ENCODE measurements at places on chromosomes 16 and 17.
A peak's percentile ranks its signal among the peaks of the same experiment; 100 is the strongest.

DNA sequence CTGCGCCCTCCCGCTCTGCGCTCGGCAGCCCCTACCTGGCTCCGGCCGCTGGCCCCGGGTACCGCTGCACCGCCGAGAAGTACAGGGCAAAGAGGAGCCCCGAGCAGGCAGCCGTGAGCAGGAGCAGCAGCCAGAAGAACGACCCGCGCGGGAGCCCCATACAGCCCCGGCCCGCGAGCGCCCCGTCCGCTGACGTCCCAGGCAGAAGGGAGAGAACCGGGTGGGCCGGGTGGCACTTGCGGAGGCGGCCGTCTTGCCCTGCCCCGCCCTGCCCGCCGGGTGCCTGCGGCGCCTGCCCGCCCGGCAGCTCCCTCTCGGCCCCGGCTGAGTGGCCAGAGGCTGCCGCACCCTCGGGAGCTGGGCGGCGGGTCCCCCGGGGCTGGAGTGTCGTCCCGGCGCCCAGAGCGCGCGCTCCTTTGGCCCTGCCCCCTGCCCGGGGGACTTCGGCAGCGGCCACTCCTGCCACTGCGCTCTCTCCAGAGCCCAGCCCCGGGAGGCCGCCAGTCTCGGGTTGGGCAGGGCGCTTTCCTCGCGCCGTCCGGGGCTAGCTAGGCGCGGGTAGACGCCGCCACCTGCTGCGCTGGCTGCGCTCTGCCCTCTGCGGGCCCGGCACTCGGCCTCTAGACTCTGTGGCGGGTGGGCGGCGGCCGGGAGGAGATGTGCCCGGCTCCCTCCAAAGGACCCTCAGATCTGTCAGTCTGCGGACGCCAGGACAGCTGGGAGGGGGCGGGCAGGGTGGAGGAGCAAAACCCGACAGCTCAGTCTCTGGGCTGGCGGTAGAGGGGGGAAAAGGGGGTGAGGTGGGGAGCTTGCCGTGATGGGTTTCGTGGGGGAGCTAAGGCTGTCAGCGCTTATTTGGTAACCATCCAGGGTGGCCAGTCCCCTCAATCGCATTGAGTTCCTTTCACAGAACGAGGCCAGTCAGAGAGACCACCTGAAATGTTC, at the start of gene ST6GALNAC2:
ST6GALNAC2 (minus strand) TSS at position 212 of the 945 bp plus-strand sequence; CDS start at position 160, 52 bp downstream.
- peak; percentile 71 for DNase-seq

GRCh38 chr16:17926866-17927399, 409.6 kb downstream of the NPIPA8 start:
- no peak for DNase-seq

DNA sequence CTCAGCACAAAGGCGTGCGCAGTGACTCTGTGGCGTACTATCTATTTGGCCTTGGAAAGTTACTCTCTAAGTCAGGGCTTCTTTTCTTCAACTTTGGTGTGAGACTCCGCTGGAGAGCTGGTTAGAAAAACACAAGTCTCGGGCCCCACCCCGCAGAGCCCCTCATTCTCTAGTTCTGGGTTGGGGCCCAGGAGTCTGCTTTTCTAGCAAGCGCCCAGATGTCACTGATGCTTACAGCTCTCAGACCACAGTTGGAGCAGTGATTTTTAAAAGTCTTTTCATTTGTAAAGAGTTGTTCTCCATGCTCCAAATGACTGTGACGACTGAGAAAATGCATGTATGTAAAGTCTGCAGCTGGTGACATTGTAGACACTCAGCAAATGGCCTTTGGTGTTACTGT, 582.3 kb downstream of the WWOX start:
- no peak for DNase-seq

- no peak for DNase-seq
These were observed 32.6 kb upstream of the PIRT start for GRCh38 chr17:10870336-10871050.

DNA sequence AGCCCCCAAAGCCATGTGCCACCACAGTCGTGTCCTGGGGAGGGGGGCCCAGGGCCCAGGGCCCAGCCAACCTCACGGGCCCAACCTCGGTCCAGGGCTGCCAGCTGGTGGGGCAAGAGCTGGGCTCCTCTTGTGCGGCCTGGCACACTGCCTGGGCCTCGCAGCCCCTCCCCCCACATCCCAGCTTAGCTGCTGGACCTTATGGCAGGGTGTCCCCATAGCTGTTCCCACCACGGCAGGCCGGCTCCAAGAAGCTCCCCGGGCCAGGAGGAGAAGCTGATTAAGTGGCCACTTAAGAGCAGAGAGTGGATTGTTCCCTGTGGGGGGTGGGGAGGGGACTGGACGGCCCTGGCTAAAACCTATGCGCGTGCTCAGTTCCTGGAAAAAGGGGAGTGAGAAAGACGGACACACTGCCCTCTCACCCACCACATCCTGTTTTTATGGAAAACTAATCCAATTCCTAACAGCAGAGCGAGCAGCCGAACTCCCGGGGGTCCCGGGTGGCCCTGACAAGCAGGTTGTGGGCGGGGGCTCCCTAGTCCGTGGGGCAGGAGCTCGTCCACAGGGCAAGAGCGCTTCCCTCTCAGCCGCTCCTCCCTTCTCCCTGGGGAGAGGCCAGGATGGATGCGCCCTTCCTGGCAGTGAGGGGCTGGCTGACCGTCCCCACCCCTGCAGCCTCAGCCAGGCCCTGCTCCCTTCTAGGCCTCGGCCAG, 16.8 kb downstream of the PIEZO1 start:
- peak; percentile 68 for DNase-seq

DNA sequence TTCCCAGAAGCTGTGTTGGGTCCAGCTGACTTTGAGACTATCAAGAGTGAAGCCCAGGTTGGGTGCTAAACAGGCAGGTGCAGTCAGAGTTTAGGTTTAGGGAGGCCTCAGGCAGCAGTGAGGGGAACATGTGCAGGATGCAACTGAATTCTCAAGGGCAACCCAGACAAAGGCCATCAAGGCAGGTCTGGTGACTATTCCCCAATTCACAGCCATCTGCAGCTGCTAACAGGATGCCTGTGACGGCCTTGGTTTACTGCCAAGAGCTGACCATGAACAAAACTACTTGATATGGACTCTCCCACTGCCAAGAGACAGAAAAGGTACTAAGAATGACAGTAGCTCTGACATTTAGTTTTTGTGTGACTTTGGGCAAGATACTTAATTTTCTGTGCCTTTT, 45.2 kb upstream of the BCAR1 start:
- DNase-seq: peak; percentile 41

- peak; percentile 66 for DNase-seq
These were observed 35.4 kb upstream of the LITAF start for GRCh38 chr16:11621920-11622651.

DNA sequence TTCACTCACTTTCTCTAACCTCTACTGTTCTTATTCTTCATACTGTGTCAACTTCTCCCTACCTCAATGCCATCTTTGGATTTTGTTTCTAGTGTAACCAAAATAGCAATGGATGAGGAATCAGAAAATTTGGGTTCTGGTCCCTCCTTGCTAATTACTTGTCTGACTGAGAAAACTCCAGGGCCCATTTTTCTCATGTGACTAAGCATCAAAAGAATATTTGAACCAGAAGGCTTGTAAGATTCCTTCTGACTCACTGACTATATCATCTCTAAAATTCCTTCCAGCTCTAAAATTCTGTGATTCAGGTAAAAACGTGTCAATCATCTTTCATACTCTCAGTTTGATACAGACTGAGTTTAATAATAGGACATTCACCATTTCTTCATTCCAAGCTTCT, 57.9 kb downstream of the BRIP1 start:
- peak; percentile 52 for DNase-seq

DNA sequence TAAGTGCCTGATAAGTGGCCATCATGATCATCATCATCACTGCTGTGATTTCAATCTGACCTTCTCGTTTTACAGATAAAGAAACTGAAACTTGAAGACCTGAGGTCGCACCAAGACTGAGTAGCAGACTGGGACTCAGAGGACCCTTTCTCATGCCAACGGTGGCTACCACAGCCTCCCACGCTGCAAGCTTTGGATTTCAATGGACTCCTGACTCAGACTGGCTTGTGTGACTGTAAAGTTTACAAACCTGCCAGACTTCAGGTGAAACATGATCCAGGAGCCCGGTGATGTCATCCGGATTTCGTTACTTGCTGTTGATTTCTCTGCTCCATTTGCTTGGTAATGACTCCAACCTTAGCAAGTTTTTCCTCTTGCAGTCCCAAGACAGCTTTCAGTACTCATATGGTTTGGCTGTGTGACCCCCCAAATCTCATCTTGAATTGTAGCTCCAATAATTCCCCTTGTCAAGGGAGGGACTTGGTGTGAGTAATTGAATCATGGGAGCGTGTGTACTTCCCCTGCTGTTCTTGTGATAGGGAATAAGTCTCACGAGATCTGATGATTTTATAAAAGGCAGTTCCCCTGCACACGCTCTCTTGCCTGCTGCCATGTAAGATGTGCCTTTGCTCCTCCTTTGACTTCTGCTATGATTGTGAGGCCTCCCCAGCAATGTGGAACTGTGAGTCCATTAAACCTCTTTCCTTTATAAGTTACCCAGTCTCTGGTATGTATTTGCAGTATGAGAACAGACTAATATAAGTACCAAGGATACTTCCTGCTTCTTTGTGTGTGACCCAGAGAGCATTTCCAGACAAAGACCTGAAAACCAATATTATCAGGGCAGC, 26.7 kb upstream of the IRX6 start:
- DNase-seq: no peak
